Activated T-cell treated with anti-CD3 and anti-CD28 coated beads for 1 hour (primary cell): ENCODE measurements at places on chromosomes 2 and 18.
A peak's percentile ranks its signal among the peaks of the same experiment; 100 is the strongest.

DNA sequence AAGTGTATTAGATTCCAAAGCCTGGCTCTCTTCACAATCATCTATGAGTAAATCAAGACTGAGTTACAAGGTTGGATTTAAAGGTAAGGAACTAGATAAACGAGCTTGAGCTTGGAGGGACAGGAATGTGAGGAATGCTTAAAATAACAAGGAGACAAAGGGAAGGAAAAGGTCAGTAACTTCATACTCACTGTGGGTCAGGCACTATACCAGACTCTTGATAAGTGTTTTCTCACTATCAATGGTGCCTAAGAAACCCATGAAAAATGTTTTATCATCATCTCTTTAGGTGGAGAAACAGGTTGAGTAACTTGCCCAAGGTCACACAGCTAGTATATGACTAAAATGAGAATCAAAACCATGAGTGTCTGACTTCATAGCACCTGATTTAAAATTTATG lies 212.1 kb downstream of the CDH2 start:
- no peak for DNase-seq

DNA sequence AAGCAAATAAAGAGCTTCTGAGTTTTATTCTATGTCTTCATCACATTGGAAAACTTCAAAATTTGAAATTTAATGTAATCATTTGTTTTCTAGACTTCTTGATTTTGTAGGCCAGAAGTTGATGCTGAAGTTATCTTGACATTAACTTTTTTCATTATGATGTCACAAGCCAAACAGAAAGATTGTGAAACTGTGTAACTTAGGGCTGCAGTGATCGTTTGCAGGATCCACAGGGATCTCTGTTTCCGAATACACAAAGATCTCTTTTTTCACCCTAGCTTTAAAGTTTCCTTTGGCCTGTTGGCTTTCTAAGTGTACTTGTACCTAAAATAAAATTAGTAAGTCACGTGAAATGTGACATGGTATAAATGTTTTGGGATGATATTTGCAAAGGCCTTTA lies 594.9 kb upstream of the CDH2 start:
- DNase-seq, result no peak

DNA sequence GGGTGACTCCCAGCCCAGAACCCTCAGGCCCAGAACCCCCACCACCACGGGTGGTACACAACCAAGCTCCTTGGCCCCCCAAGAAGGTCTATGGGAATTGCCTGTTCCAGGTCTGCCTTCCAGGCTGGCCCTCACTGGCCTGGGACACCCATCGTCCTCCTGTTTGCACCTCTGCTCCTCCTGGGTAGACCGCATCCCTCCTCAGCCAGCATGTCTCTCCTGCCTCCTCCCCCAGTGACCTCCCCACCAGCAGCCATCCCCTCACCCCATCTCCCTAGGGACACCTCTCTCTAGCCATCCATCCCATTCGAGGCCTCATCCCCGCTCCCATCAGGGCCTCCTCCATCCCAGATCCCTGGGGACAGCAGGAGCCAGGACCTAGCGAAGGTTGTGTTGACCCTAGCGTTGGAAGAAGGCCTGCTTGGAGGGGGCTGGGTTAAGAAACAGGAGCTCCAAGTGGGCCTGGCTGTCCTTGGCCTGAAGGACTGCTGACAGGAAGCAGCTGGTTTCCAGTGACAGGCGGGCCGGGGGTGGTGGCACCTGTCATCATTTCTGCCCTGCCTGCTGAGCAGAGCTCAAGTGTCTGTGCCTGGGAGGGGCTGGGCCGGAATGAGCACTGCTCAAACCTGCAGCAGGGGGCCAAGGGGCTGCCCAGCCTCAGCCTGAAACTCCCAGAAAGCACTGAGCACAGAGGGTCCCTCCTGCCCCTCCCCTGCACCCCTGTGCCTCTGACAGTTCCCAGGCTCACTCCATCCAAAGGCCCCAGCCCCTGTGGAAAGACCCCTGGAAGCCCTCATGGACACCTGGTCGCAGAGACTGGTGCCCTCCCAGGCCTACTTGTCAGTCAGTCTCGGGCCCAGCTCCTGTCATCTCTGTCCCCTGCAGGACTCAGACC lies 96.0 kb upstream of the OTOS start:
- no peak for DNase-seq

DNA sequence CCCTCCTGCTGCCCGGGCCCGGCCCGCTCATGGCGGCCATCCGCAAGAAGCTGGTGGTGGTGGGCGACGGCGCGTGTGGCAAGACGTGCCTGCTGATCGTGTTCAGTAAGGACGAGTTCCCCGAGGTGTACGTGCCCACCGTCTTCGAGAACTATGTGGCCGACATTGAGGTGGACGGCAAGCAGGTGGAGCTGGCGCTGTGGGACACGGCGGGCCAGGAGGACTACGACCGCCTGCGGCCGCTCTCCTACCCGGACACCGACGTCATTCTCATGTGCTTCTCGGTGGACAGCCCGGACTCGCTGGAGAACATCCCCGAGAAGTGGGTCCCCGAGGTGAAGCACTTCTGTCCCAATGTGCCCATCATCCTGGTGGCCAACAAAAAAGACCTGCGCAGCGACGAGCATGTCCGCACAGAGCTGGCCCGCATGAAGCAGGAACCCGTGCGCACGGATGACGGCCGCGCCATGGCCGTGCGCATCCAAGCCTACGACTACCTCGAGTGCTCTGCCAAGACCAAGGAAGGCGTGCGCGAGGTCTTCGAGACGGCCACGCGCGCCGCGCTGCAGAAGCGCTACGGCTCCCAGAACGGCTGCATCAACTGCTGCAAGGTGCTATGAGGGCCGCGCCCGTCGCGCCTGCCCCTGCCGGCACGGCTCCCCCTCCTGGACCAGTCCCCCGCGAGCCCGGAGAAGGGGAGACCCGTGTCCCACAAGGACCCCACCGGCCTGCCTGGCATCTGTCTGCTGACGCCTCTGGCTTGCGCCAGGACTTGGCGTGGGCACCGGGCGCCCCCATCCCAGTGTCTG lies 767 bp downstream of the RHOB start:
- no peak for DNase-seq

DNA sequence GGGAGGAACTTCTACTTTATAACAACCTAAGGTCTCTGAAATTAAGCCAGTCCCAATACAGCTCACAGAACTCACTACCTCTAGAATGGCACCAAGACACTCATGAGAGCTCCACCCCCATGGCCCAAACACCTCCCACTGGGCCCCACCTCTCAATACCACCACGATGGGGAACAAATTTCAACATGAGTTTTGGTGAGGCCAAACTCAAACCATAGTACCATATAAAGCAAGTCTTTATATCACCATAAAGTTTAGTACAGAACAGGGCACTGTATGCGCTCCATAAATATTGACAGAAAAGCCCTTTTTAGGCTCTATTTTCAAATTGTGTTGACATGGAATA lies 3.3 kb downstream of the AFG3L2 start:
- no peak for DNase-seq

GRCh38 chr2:6995391-6996097 lies 78.3 kb downstream of the RNF144A start:
- no peak for DNase-seq

- DNase-seq, result no peak
Measured at GRCh38 chr2:154813636-154814035, 115.1 kb downstream of the KCNJ3 start.

- peak; percentile 14 for DNase-seq
Measured at GRCh38 chr2:101012706-101013181, 10.7 kb downstream of the RPL31 start.

- DNase-seq, result no peak
Measured at GRCh38 chr2:86305915-86306254, 31.5 kb downstream of the REEP1 start.

GRCh38 chr2:101038455-101039255 lies 36.6 kb downstream of the RPL31 start:
- no peak for DNase-seq

DNA sequence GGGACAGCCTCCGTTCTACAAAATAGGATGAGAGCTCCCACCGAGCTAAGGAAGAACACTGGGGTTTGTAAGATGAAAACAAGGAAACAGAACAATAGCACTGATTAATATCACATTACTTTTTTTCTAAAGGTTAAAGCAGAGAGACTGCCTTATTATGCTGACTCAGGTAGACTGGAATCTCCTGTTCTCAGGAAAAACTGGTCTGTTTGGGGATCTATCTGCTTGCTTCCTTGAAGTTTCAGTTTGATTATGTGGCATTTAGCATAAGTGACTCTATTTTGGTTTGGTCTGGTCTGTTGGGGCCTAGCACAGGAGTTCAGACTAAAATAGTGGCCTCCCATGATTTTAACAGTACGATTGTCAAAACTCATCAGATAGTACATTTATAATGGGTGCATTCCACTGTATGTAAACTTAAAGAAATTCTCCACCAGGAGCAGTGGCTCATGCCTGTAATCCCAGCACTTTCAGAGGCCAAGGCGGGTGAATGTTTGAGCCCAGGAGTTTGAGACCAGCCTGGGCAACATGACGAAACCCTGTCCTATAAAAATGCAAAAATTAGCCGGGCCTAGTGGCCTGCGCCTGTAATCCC lies 64.1 kb upstream of the NDUFV2 start:
- no peak for DNase-seq

DNA sequence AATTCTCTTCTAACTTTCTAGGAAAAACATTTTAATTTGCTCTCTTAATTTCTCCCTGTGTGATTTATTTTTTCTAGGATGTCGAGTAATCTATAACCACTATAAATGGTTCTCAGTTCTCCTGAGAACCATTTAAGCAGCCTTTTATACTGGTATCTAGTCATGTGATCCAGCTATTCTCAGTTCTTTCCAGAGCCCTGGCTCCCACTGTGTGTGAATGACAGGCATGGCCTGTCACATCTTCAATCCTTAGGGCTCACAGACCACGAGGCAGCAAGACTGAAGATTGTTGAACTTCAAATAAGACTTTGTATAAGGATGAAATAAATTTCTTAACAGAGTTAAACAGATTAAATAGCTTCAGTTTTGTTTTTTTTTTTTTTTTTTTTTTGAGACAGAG lies 219.4 kb downstream of the HNMT start:
- DNase-seq, result no peak

- DNase-seq, result no peak
Measured at GRCh38 chr2:58057707-58058530, 11.3 kb downstream of the VRK2 start.

- no peak for DNase-seq
Measured at GRCh38 chr2:169107645-169108044, 38.3 kb downstream of the DHRS9 start.

- DNase-seq, result no peak
Measured at GRCh38 chr18:68843473-68844089, 45.7 kb downstream of the CCDC102B start.

GRCh38 chr2:228103379-228103778 lies 78.1 kb downstream of the SPHKAP start:
- DNase-seq, result no peak

DNA sequence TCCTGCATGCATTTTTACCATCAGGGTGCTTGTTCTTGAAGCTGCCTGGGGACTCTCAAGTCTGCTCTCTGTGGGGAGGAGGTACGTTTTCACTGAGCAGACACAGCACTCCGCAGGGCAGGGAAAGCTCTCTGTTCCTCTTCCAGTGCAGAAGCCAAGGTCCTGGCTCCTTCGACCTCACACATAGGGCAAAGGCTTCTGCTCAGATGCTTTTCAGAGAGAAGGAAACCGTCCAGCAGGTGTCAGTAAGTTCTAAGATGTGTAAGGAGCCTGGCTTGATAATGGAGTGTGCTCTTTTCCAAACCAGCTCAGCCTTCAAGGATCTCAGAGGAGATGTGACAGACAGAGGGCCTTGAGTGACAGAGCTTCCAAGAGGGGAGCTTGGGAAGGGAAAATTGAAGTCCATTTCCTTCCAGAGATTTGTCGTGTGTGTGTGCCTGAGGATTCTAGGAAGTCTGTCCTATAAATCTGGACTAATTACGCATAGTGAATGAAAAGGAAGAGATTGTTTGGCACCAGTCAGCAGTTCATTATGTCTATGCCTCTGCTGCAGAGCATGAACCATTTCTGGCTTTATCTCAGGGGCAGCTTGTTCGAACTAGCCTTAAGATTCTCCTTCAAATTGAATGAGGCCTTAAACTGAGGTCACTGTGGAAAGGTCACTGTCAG lies 67.3 kb upstream of the UPP2 start:
- DNase-seq, result no peak

DNA sequence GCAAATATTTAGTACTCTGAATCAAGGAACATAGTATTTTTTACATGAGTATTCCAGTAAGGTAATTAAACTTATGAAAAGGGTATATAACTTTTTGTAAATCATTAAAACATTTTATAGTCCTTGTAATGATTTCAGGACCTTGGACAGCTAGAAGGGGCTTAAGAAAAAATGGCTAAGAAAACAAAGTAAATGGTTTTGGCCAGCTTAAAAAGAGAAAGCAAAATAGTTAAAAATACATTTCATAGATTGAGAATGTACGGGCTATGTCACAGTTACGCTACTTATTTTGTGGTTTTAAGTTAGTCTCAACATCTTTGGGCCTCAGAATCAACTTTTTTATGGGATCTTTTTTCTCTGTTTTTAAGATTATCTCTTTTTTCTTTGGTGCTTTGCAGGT lies 26.7 kb downstream of the POLI start:
- no peak for DNase-seq

GRCh38 chr2:26988058-26988860 lies 17.8 kb downstream of the MAPRE3 start:
- no peak for DNase-seq

DNA sequence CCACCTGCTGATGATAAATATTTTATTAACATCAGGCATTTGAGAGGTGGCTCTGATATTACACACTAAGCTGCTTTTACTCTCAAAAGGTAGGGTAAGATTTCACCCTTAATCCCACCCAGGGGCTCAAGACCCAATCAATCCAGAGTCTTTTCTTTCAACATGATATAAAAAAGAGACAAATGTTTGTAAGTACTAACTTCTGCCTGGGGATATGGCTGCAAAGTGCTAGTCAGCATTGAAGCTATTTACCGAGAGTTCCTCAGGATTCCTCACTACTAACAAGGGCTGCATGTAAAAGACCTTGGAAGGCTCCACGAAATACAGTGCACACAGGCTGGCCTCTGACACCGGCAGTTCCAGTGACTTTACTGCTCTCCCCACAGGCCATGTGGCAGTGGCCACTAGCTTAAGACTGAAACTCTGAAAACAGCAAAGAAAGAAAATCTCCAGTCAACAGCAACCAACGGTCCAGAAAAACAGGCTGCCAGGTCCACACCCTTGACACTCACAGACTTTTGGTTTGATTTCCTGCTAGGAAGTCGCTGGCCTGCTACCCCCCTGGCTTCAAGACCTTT lies 11.2 kb downstream of the MREG start:
- DNase-seq, result no peak

- no peak for DNase-seq
Measured at GRCh38 chr18:7754258-7754657, 187.1 kb downstream of the PTPRM start.

GRCh38 chr2:85900366-85900765 lies 11.6 kb upstream of the ST3GAL5 start:
- DNase-seq, result no peak

DNA sequence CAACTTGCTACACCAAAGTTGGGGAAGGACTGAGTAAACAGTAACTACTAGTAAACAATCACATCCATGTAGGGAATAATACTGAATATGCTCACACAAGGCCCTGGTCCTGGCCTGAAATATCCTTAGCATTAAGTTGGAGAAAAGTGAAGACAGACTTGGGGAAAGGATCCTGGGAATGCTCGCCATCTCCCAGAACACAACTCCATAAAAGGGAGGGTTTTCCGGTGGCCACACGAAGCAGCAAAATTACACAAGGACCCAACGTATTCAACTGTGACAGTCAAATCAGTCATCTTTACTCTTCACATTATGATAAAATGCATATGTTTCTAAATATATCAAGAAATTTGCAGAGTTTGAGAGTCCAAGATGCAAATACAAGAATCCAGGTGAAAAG lies 7.3 kb downstream of the NEMP2 start:
- no peak for DNase-seq

- no peak for DNase-seq
Measured at GRCh38 chr2:147425437-147426029, 419.3 kb upstream of the ACVR2A start.

GRCh38 chr2:143891879-143892308 lies 628.0 kb downstream of the ZEB2 start:
- no peak for DNase-seq
